AG08395 (cell line): ENCODE measurements at places on chromosomes 7 and 10.
A peak's percentile ranks its signal among the peaks of the same experiment; 100 is the strongest.

DNA sequence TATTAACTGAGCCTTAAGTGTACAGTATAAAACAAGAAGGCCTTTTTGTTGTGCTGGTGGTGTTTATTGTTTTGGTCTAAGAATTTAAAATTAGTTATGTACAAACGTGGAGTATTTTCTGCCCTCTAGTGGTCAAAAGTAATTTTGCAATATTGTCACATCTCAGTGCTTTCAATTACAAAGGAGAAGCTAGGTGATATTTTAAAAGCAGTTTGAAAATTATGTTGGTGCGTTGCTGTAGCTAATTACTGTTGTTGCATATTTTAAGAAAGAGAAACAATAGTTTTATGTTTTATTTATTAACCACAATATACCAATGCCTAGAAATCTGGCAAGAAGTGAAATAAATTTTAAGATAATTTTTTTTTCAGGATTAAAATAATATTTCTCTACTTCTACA is 11.4 kb downstream of the NPVF start:
- peak; percentile 24 for DNase-seq

GRCh38 chr7:83365746-83366145 is 203.1 kb upstream of the PCLO start:
- DNase-seq, result no peak

GRCh38 chr7:22435105-22435504 is 64.9 kb downstream of the STEAP1B start:
- DNase-seq, result no peak

DNA sequence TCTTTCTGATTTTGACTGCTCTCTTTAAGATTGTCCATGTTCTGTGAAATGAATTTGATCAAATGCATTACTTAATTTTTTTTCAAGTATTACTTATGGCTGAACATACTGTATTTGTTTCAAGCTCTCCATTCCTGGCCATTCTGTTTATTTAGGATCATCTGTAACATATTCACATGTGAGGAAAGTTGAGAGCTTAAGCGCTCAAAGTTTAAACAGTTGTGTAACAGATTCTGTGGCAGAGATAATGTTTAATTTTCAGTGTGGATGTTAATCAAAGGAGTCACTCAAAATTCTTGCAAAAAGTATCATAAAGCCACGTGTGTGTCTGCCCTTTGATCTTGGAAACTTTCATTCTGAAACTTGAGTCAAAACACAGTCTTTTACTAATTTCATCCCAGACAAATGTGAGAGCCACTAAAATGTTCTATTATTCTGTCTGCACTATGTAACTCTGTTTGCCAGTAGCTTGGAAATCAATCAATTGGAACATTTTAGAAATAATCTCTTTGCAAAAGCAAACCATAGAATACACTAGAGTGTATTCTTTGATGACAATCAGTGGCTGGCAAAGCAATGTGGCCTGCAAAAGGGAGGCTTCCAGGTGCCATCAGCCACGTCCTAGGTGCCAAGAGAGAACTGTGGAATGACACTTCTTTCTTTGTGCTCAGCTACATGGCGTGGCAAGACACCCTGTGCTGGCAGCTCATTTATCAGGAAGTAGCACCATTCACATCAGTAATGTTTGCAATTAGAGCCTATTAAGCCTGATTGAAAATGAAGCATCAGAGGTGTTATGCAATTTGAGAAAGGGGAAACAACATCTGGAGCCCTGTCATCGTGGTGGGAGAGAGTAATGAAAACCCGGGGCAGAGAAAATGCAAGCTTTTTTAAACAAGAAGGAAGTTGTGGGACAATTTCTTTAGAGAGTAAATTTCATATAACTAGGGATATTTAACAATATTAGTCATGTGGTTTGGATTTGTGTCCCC is 40.9 kb downstream of the ARL5B start:
- no peak for DNase-seq

- DNase-seq, result no peak
Observed at GRCh38 chr7:117796889-117797288, 76.4 kb downstream of the CTTNBP2 start.

DNA sequence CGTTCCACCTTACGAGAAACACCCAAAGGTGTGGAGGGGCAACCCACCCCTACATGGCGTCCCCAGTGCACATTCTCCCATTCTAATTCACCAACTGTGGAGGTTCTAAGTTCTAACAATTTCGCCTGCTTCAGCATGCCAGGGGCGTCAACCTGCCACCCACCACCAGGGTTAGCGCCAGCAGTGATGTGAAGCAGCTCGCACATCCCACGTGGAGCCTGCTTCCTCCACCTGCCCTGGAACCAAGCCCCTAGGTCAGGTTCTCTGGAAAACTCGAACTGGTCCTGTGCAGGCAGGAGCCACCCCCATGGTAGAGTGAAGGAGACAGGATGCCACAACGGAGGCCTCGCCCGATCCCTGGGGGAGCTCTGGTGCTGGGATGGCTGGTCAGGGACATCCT is 33.3 kb upstream of the FXYD4 start:
- no peak for DNase-seq

DNA sequence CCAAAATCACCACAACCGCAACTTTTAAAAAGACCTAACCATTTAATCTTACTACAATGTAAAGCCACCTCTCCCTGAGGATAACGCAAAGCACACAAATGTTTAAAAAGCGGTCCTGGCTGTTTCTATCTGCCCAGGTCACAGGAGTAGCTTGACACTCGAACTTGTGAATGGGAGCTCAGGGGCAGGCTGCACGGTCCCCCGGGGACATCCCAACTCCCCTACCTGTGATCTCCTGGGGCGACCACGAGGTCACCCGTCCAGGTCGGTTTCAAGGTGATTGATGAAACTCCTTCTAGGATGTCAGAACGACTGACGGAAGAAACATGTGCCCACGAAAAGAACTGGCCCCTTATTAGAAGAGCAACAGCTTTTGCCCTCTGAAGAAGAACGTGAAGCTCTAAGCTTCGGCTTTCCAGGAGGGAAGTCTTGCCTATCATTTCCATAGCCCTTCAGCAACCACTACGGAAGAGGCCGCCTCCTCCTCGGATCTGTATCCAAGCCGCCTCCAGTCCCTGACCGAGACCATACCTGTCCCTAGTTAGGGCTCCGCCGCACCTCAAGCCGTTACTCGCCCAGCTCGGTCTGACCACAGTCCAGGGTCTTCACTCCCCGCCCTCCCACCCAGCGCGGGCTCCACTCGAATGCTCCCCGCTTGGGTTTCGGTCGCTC is 459 bp downstream of the CYCS start:
- DNase-seq, result no peak

GRCh38 chr10:28951484-28951883 is 274.2 kb downstream of the BAMBI start:
- DNase-seq, result no peak

DNA sequence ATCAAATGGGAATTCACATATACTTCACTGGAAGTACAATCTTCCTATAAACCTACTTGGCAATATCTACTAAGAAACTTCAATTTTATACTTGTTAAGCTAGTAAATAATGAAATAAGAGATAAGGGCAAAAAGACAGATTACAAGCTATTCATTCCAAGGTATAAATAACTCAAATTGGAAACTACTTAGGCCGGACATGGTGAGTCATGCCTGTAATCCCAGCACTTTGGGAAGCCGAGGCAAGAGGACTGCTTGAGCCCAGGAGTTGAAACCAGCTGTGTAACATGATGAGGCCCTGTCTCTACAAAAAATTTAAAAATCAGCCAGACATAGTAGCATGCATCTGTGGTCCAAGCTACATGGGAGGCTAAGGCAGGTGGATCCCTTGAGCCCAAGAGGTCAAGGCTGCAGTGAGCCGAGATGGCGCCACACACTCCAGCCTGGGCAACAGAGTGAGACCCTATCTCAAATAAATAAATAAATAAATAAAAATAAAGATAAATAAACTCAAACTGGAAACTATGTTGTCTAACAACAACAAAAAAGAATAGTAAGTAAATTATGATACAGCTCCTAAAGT is 37.6 kb downstream of the ARHGAP21 start:
- DNase-seq, result no peak

- DNase-seq, result no peak
Observed at GRCh38 chr7:37516664-37517063, 68.0 kb upstream of the ELMO1 start.

GRCh38 chr7:1403638-1404459 is 55.4 kb downstream of the MICALL2 start:
- peak; percentile 40 for DNase-seq

DNA sequence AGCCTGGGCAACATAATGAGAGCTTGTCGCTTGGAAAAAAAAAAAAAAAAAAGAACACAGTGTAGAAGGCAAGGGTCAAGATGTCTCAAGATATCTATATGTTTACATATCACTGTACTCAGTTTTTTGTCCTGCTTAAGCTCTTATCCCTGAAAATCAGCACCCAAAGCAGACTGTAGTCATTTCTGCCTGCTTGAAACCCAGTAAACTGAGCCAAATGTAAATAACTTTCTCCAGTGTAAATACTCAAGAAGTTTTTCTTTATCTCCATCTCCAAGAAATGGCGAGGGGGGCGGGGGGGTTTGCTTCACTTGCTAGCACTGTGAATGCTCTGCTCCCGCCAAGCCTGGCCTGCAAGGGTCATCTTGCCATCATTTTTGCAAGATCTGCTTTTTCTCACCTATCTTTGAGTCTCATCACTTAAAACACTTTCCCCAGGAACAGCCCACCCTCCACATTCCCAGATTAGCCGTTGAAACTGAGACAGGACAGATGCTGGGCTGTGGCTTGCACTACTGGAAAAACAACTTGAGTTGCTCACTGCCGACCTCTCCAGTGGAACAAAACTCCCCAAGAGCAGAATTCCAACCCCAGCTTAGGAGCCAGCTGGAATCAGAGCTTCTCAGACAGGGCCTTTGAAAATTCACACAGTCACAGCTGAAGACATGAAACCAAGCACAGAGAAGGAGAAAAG is 54.6 kb downstream of the AFAP1L2 start:
- no peak for DNase-seq

- DNase-seq, result no peak
Observed at GRCh38 chr10:84944187-84944586, 615.8 kb downstream of the CCSER2 start.

- DNase-seq, result no peak
Observed at GRCh38 chr7:151830121-151830830, 46.6 kb downstream of the PRKAG2 start.

DNA sequence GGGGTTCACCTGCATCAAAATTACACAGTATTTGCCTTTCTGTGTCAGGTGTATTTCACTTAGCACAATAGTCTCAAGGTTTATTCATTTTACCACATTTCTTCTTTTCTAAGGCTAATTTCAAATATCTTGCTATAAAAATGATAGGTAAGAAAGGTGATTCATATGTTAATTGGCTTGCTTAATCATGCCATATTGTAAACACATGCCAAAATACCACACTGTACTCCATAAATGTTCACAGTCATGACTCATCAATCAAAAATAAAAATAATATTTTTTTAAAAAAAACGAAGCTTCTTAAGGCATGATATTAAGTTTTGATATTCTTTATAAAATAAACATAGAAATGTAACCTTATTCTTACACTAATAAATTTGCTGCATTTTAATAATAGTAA is 947.1 kb downstream of the GRM8 start:
- DNase-seq, result no peak

GRCh38 chr7:143974459-143974858 is 19.8 kb downstream of the OR2F1 start:
- peak; percentile 40 for DNase-seq

- DNase-seq, result no peak
Observed at GRCh38 chr10:62643606-62644587, 160.6 kb upstream of the ADO start.

DNA sequence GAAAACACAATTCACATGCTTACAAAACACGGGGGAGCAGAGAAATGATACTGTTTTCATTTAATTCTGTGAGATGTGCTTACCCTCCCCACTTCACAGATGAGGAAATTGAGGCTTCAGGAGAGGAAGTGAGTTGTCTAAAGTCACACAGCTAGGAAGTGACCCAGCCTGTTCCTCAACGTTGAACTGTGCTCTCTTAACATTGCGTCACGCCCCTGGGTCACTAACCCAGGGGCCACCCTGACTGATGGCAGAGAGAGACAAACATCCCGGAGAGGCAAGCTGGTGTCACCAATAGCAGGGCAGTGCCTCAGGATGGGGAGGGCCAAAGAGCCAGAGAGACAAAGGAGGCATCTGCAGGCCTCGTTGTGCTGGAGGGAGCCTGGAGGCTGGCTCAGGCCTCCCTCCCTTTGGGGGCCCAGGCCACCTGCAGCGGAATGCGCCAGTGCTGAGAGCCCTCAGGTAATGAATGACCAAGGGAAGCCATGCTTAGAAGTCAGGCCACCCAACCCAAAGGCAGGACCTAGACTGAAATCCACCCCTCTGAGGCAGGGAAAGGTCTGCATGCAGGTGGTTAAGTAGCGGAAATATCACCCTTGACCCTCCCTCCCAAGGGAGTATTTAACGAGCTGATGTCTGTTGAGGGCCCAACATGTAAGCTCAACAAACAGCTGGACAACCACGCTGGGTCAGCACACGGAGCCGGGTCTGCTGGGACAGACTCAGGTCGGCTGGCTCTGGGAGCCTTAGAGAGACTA is 81.3 kb downstream of the C10orf105 start:
- DNase-seq, result no peak

GRCh38 chr10:16199216-16199615 is 237.6 kb upstream of the PTER start:
- no peak for DNase-seq

DNA sequence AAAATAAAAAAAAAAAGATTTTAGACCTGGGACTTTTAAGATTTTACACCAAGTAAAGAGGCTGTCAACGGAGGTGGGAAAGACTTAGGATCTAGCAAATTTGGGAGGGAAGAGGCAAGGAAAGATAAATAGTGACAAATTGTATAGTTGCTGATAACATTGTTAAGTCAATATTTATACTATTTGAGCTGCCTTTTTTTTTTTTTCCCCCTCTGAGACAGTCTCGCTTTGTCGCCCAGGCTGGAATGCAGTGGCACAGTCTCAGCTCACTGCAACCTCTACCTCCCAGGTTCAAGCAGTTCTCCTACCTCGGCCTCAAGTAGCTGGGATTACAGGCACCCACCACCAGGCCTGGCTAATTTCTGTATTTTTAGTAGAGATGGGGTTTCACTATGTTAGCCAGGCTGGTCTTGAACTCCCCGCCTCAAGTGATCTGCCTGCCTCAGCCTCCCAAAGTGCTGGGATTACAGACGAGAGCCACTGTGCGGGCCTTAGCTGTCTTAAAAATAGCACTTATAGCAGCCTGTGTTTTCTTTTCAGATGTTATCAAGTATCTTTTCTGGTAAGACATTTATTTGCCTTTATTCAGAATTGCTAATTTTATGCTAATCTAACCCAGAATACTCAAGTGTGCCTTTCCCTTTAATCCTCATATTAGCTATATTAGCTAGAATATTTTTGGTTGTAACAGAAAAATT is 94.5 kb downstream of the MMRN2 start:
- DNase-seq, result no peak

DNA sequence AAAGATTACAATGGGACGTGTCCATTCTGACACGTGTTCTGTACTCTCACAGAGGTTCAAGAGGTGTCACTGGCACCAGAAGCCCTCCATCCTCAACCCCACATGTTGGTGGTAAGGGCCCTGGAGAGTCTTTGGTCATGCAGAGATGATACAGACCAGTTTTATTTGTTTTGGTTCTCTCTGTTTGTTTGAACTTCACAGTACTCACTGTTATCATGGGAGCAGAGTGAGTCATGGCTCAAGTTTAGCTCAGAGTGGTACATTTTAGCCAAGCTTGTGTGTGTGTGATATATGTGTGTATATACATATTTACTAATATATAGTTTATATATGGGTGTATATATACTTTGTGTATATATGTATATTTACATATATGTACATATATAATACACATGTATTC is 935.6 kb downstream of the GRID1 start:
- DNase-seq, result no peak
